PC-3 (cell line): ENCODE measurements at places on chromosomes 16 and 17. TPM values are rescaled to one million over a fixed set of nuclear protein-coding genes. Genes with fewer than 3 reads are reported as not detected.

DNA sequence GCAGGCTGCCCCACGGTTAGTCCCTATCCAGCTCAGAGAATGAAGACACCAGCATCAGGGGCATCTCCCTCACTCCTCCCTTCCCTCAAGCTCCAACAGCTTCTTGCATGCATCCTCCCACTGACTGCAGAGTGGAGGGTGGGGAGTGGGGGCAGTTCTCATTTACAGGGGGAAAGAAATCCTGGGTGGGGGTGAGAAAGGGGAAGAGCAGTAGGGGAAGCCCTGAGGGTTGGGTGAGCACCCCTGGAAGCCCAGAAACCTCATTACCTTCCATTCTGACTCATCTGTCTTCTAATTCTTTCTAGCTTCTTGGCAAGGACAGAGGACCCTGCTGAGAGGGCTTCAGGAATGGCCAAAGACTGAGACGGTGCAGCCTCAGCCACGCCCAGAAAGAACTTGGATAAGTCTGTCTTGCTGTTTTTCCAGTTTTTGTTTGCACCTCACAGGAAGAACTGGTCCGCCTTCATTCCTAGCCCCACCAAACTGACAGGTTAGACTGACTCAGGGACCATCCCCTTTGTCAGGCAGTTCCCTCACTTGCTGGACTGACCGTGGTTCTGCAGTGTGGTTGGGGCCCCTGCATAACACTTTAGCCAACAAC, 52.5 kb upstream of the WSB1 start:
- no peaks in the 10 kb centered on the region for H3K27me3 ChIP-seq
- H3K4me1 ChIP-seq = peaks cover 67% of the 10 kb centered on the region
- DNase-seq = peak; percentile 95
- peak overlapping the region; percentile 93 for H3K27ac ChIP-seq

ABCA3 gene
- total RNA-seq = 11.0 and 15.5 TPM in 2 replicates

- H3K4me3 ChIP-seq = no peak overlapping the region
- no peak overlapping the region for H3K27ac ChIP-seq
Measured at GRCh38 chr16:57175896-57176295, 9.9 kb downstream of the PSME3IP1 start.

SLC25A10 gene
- total RNA-seq = 113 and 117 TPM in 2 replicates

DNA sequence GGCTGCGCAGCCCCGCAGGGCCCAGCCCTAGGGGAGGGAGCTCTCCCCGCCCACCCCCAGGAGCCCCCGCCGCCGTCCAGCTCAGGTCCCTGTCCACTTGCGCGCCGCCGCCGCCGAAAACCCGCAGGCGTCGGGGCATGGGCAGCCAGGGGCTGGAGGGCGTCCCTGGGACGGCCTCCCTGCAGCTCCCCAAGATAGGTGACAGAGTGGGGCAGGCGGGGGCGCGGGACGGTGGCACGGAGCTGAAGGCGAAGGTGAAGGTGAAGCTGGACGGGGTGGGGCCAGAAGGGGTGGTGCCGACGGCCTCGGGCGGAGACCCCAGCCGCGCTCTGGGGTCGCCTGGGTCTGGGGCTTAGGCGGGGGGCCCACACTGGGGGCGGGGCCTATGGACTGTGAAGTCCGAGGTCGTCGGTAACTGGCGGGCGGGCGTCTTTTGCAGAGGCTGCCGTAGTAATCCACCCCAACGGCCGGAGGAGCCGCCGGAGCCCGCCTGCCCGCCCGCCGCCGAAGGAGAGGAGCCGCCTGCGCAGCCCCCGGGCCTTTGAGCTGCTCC, 27.2 kb downstream of the SREBF1 start:
- H3K27me3 ChIP-seq = no peaks in the 10 kb centered on the region
- H3K36me3 ChIP-seq = peaks cover 33% of the 10 kb centered on the region
- no peak overlapping the region for H3K4me3 ChIP-seq
- no peak overlapping the region for H3K27ac ChIP-seq
- peaks cover 9% of the 10 kb centered on the region for H3K4me1 ChIP-seq

DNA sequence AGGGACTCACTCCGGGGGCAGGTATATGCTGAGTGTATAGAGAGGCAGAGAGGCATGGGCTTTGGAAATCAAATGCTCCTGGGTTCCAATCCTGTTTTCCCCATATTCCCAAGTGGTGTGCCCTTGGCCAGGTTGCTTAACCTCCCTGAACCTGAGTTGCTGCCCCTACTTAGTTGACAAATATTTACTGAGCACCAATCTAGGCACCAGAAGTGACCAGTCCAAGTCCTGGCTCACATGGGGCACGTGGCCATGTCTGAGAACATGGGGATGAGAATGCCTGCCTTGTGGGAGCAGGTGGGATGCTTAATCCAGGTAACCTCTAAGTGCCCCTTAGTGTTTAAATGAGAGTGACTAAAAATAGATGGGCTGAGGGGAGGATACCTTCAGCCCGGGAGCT, 4.2 kb downstream of the SOCS3 start:
- H3K4me1 ChIP-seq = peaks cover 50% of the 10 kb centered on the region
- H3K4me3 ChIP-seq = no peak overlapping the region
- no peak for DNase-seq
- peaks cover 13% of the 10 kb centered on the region for H3K36me3 ChIP-seq
- no peak overlapping the region for H3K27ac ChIP-seq

DNA sequence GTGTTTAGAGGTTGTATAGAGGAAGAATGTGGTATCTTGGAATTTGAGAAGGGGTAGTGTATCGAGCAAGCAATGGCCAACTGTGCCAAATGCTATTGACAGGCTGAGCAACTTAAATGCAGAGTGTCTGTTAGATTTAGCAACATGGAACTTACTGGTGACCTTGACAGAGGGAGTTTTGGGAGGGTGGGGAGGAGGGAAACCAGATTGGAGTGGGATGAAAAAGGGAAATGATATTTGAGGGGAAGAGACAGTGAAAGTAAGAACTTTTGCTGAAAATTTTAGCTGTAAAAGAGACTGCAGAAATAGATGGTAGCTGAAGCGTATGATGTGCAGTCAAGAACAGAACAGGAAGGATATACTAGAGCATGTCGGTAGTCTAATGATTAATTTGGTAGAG, 1.1 kb downstream of the LRRC36 start:
- no peaks in the 10 kb centered on the region for H3K36me3 ChIP-seq
- peaks cover 5% of the 10 kb centered on the region; the same call in 1 of the 2 replicates for H3K4me1 ChIP-seq
- H3K27ac ChIP-seq = no peak overlapping the region
- H3K4me3 ChIP-seq = no peak overlapping the region

DNA sequence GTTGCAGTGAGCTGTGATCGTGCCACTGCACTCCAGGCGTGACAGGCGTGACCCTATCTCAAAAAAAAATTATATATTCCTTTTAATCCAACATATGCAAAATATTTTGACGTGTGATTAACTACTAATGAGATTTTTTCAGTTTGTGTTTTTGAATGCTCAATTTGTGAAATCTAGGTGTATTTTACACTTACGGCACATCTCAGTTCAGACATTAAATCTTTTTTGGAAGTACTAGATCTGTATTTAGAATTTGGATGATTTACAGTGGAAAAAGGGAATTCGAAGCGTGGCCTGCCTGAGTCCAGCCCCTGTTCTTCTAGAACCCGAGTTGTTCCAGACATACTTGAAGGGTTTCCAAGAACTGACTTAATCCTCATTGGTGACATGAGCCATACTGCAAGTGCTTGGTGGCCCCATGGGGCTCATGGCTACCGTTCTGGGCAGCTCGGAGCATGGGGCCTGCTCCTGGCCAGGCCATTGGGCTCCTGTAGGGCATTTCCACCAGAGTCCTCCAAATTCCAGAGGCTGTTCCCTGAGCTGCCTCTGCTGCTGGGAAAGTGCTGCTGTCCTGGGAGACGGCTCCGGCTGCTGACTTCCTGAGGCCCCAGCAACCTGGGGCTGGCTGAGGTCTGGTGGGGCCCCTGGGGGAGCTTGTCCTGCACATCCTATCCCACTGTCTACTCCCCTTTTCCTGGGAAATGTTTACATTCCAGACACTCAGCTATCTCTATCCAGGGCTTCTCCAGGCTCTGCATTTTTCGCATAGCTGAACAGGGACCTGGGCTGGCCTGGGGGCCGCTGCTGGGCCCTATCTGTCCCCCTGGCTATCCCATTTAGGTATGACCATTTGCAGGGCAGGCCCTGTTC, 27.2 kb downstream of the LLGL2 start:
- no peak for DNase-seq
- H3K4me1 ChIP-seq = peaks cover 46% of the 10 kb centered on the region
- no peak overlapping the region for H3K27ac ChIP-seq
- H3K4me3 ChIP-seq = no peak overlapping the region

DNA sequence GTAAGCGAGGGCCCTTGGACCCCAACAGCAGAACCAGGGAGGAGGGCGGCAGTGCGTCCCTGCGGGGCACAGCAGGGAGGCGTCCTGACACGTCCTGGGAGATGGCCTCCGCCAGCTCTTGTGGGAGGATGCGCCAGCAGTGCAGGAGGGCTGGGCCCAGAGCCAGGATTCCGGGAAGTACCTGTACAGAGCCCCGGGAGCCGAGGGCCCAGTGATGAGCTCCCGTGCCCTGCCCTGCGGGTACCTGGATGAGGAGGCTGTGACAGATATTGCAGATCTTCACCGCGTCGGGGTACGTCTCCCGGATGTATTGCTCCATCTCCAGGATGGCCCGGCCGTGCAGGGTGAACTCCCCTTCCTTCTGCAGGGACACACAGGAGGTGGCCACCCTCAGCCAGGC, 23.1 kb downstream of the KDM8 start:
- H3K4me3 ChIP-seq = no peak overlapping the region
- H3K27me3 ChIP-seq = no peaks in the 10 kb centered on the region

- H3K36me3 ChIP-seq = no peaks in the 10 kb centered on the region
- H3K4me3 ChIP-seq = no peak overlapping the region
- H3K27me3 ChIP-seq = no peaks in the 10 kb centered on the region
- H3K4me1 ChIP-seq = no peaks in the 10 kb centered on the region
- no peak for DNase-seq
Measured at GRCh38 chr16:132120-132519, 6.4 kb downstream of the NPRL3 start.

PABPN1L gene
- not detected in 2 replicates for total RNA-seq

DNA sequence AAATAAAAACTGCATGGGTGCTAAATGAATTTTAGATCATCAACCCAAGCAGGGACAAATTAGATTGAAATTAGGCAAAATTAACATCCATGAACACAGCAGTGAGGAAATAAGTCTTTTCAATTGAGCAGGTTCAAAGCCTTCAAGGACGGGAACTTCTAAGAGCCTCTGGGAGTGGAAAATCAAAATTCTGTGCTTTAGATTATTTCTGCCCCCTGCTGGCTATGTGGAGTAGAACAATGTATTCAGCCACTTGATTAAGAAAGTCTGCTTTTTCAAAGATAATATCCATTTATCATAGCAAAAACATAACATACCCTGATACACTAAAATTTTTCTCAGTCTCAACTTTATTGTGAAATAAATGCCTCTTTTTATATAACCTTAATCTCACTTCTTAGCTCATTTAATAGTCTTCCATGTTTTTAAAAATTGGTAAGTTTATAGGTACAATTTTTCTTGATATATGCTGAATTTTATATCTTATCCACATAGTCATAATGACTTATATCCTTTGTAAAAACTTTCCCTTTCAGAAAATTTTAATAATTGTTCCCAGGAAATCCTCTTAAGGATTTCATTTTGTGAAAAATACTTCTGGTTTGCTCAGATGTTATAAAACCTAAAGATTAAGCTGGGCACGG, 28.1 kb upstream of the NOL11 start:
- H3K4me1 ChIP-seq = no peaks in the 10 kb centered on the region
- no peak overlapping the region for H3K4me3 ChIP-seq
- no peaks in the 10 kb centered on the region for H3K27me3 ChIP-seq

ODAD4 gene
- total RNA-seq = 0.15 and 0.98 TPM in 2 replicates

GRCh38 chr16:57600952-57601580, 27.4 kb upstream of the ADGRG1 start:
- no peak overlapping the region for H3K4me3 ChIP-seq
- H3K27me3 ChIP-seq = no peaks in the 10 kb centered on the region
- H3K36me3 ChIP-seq = no peaks in the 10 kb centered on the region
- no peak for DNase-seq
- H3K4me1 ChIP-seq = peaks cover 8% of the 10 kb centered on the region; the same call in 1 of the 2 replicates

- H3K27ac ChIP-seq = no peak overlapping the region
- H3K4me1 ChIP-seq = no peaks in the 10 kb centered on the region
- no peak overlapping the region for H3K4me3 ChIP-seq
Measured at GRCh38 chr17:68749349-68750207, 148.4 kb upstream of the FAM20A start.

GRCh38 chr17:13736916-13737315, 135.2 kb upstream of the HS3ST3A1 start:
- H3K27ac ChIP-seq = no peak overlapping the region
- H3K4me1 ChIP-seq = peaks cover 6% of the 10 kb centered on the region; the same call in 1 of the 2 replicates
- H3K27me3 ChIP-seq = no peaks in the 10 kb centered on the region
- no peak overlapping the region for H3K4me3 ChIP-seq

PRR14 gene
- 9.6 and 14.5 TPM in 2 replicates for total RNA-seq

DNA sequence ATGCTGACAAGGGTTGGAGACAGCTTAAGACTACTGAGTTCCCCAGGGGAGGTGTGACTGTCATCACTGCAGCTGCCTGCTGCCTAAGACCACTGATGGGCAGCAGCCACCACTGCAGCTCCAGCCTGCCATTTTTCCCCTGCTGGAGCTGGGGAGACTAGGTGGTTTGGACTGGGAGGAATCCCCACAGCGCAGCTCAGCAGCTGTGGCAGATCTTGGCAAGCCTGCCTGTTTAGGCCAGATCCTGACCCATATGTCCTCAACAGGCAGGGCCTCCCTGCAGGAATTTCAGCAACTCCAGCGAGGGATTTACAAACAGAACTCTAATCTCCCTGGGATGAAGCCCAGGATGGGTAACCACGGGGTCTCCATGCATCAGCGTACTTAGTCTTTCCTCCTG, 356.4 kb upstream of the TOM1L1 start:
- H3K36me3 ChIP-seq = no peaks in the 10 kb centered on the region
- no peaks in the 10 kb centered on the region for H3K27me3 ChIP-seq
- no peaks in the 10 kb centered on the region for H3K4me1 ChIP-seq
- DNase-seq = no peak

- H3K27ac ChIP-seq = no peak overlapping the region
- H3K4me1 ChIP-seq = no peaks in the 10 kb centered on the region
- H3K36me3 ChIP-seq = no peaks in the 10 kb centered on the region
- no peak for DNase-seq
- no peak overlapping the region for H3K4me3 ChIP-seq
Measured at GRCh38 chr17:73838815-73839214, 194.6 kb upstream of the SDK2 start.
